ENCODE measurements at places on chromosomes 11 and 22.

DNA sequence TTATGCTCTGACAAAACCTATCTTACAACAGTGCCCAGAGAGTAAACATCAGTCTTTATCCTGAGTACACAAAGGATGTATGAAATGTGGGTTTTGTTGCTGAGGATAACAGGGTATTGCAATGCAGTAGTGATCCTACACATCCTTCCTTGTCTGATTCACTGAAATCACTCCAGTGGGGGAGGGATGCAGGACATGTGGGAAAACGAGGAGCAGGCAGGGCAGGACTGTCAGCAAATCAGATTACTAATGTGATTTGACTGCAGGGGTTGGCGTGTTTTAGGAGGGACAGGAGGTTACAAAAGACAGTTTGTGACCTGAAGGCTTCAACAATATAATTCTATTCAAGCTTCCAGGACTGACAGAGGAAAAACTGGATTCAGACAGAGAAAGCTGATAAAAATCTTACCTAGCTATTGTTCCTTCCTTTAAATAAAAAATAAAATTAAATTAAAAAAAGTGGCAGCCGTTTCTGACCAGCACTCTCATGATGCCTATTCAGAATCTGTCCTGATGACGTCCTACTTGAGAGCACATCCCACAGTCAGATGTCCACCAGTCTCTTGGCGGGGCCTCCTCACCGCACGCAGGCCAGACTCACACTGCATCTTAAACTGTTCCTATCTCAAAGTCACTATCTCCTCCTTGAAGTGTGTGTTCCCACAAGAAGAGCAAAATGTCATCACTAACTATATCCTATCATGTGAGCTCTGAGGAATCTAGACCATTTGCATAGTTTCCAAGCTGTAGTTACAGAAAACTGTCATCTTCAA is 50.6 kb upstream of the MN1 start:
- no peak for DNase-seq

GRCh38 chr11:28858076-28858475 is 749.9 kb downstream of the METTL15 start:
- DNase-seq: no peak

DNA sequence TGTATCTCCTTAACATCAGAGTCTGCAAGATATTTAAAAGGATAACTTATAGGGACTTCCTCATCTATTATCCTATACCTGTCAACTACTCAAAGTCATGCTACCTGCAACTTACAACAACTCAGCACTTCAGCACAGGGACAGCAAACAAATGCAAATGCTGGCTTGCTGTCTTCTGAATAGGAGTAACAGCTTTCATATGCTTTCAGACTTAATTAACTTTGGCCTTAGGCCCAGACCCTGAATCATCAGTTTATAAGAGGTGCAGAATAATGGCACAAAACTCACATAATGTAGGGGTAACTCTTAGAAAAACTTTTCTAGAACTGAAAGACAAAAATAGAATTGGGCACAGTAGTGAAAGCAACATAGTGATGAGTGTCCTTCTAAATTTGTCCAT is 953.4 kb downstream of the DLG2 start:
- no peak for DNase-seq

GRCh38 chr11:92790926-92791616 is 178.4 kb upstream of the MTNR1B start:
- no peak for DNase-seq

DNA sequence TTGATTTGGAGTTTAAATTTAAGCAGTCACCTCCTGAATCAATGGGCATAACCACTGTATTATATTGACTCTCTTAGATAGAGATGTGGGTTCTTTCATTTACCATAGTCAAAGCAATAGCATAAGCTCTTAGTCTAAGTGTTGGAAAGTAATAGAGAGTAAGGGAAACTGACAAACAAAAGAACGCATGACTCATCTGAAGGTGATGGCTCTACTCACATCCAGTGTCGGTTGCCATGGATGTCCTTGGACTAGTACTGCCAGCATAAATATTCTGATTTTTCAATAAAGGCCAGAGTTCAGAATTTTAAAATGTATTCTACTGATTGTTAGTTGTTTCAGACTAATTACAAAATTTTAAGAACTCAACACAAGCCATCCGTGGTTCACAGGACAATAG is 444.9 kb upstream of the DDI1 start:
- DNase-seq: no peak

Data from ecto neural progenitor cell (in vitro differentiated cells).